ENCODE measurements at places on chromosomes 7 and 10.

GRCh38 chr7:148607151-148607661, 16.6 kb downstream of the C7orf33 start:
- no peak for DNase-seq

DNA sequence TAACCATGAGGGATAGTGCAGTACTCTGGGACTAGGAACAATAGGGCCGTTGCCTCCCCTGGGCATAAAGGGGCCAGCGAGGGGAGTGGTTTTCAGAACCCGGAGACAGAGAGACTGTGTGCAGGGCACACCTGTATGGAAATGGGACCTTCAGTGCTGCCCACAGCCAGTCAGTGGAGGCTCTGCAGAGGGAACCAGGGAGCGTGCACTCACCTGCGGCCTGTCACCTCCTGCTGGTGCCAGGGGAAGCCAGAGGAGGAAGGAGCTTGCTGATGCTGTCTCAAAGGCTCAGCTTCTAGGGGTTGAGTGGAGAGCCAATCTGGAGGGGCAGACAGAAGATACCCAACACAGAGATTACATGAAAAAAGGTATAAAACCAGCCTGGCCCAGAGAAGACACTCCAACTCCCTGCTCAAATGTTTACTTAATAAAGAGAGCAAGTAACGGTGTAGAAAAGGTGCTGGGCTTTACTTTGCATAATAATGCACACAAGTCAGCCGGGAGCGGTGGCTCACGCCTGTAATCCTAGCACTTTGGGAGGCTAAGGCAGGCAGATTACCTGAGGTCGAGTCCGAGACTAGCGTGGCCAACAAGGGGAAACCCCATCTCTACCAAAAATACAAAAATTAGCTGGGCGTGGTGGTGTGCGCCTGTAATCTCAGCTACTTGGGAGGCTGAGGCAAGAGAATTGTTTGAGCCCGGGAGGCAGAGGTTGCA, 35.5 kb upstream of the WAPL start:
- DNase-seq = no peak

DNA sequence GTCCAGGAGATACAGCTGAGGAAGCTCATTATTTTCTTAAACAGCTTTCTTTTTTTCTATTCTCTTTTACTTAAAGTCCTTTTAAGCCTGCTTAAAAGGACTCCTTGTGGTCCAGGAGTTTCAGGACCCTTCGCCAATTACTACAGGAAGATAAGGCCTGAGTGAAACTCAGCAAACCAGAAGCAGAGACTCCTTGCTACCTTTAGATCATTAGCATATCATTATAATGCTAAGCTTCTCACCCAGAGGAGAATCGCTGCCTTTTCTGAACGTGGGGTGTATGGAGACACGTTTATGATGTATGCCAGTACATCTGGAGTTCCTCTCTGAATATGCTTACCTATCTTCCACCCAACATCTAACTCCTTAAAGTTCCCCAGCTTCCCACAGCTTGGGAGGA, 47.5 kb downstream of the ANKMY2 start:
- no peak for DNase-seq

DNA sequence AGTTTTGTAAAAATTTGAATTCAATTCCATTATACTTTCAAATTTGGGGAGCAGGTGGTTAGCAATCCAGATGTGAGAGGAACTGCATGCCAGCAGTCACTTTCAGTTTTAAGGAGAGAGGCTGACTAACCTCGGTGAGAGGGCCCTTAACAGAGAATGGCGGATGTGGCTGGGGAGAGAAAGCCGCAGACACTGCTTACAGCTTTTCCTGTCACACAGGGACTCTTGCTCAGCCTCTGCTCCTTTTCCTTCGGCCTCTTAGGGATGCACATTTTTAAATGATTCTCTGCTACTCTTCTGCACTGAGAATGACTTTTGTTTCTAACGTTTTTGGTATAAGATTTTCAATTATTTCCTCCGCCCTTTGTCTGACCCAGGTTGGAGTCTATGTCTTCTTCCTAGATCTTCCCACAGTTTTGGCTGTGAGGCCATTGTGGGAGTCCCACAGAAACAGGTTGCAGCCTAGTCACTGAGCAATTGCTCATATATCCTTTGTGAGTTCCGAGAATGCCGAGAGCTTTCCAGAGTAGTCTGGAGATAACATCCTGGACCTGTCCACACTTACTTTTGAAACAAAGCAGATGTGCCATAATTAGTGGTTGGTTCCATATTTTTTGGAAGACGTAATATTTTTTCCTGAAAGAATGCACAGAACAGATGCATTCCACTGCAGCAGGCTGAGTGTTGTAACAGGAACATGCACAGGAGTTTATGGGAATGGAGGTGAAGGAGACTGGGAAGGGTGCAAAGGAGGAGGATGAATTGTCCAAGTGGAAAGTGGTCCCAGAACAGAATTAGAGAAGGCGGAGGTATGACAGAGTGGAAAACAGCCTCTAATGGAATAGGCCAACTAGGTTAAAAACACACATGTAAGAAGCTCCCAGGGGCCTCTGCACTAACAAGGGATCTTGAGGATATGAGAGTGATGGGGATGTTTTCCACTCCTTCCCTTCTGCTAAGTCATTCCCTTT, 168.0 kb upstream of the ZNF32 start:
- DNase-seq = peak; percentile 46

DNA sequence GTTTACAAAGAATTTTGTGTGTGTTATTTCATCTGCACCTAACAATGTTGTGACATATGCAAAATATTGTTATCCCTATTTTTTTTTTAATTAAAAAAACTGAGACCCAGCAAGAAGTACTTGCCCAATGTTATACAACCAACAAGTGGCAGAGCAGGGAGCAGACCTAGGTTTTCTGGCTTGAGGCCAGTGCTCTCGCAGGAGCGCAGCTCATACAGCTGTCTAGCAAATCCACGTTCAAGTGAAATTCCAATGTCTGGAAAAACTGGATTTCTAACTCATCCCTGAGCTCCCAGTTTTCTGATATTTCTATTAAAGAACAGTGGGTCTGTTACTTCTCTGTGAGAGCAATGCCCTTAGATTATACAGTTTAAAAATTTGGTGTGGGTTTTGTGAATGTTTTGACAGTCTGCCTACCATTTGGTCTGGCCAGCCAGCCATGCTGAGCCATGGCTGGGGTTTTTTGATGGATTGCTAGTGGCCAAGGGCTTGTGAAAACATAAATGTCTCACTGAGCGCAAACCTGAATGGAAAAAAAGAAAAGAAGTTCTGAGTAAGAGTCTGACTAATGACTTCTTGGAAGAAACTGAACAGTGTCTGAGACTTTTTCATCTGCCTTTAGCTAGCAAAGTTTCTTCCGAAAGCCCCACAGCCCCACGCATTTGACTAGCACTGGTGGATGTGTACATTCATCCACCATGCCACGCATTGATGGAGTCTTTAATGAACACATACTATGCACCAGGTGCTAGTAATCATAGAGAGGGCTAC, 15.4 kb upstream of the PRF1 start:
- DNase-seq = no peak

DNA sequence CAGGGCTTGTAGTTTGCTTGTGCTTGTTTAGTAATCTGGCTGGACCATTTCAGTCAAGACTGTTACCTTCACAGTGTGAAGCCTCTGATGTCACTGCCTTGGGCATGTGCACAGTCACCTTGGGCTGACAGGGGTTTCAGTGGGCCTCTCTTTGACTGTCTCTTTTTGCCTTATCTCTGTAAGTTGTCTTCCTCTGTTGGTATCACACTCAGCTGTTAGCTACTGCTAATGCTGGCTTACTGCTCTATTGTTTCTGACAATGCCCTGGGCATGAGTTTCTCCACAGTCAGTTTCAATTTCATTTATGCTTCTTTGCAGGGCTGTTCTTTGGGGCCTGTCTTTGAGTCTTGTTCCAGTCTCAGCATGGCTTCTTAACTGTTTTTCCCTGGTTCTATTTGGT, 201.9 kb upstream of the SHH start:
- no peak for DNase-seq

GRCh38 chr10:77201135-77202106, 436.2 kb downstream of the KCNMA1 start:
- no peak for DNase-seq

- peak; percentile 86 for DNase-seq
These were observed at the start of gene CHPF2 for GRCh38 chr7:151232091-151232916. TSS of gene CHPF2 (plus strand) at chr7:151232483. CDS start at chr7:151234012, 1,529 bp downstream.

DNA sequence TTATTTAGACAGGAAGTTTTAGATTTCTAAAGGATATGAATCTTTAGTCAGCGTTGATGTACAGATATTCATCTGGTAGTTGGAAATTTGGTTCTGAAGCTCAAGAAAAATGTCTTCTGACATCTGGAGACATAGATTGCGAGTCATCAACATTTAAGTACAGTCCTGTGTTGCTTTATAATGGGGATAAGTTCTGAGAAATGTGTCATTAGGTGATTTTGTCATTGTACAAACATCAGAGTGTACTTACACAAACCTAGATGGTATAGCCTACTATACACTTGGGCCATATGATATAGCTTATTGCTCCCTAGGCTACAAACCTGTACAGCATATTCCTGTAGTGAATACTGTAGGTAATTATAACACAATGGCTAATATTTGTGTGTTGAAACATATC, 49.6 kb upstream of the UBN2 start:
- no peak for DNase-seq

- DNase-seq = no peak
These were observed 647.2 kb downstream of the GRM8 start for GRCh38 chr7:126605553-126605952.

DNA sequence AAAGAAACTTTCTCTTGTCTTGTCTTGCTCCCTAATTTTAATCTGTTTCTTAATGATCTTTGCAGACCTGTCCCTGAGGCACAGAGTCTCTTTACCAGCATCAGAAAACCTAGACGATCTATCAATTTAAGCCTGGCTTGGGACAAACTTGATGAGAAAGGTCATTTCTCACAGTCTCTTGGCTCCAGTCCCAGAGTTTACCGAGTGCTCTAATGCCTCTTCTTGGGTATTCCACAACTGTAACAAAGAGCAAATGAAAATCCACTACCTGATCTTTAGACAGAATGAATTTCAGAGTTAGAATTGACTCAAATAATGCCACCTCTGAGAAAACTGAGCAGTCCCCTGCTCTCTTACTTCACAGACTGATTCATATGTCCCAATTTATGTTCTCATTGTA, 106.4 kb upstream of the DNAJB12 start:
- no peak for DNase-seq

DNA sequence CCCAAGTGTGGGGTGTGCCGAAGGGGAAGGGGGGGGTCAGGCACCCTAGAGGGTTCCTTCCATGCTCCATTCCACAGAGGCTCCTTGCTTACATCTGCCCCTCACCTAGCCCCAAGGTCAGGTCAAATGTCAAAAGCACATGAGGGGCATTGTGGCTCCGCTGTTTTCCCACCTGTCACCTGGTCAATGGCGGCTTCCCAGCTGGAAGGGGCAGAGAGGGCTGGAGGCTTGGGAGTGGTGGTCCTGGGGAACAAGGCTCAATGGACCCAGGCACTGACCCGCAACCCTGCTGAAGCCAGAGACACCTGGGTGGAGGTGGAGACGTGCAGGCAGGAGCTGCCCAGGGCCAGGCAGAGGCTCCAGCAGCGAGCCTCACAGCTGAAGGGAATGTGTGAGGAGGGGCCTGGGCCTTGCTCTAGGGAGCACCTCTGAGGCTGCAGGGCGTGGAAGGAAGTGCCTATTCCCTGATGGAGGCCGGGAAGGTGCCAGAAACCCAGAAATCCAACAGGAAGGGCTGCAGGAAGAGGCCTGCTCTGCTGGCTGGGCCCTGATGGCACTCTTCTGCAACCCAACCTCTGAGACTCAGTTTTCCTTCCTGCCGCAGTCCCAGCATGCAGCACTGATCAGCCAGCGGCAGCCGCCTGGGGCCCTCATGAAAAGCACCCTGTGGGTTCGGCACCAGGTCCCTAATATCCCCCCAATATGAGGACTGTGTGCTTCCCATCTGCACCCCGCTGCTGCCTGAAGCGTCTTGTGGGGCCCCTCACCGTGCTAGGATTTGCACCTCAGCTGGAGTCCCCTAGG, 16.0 kb downstream of the RASGEF1A start:
- no peak for DNase-seq

DNA sequence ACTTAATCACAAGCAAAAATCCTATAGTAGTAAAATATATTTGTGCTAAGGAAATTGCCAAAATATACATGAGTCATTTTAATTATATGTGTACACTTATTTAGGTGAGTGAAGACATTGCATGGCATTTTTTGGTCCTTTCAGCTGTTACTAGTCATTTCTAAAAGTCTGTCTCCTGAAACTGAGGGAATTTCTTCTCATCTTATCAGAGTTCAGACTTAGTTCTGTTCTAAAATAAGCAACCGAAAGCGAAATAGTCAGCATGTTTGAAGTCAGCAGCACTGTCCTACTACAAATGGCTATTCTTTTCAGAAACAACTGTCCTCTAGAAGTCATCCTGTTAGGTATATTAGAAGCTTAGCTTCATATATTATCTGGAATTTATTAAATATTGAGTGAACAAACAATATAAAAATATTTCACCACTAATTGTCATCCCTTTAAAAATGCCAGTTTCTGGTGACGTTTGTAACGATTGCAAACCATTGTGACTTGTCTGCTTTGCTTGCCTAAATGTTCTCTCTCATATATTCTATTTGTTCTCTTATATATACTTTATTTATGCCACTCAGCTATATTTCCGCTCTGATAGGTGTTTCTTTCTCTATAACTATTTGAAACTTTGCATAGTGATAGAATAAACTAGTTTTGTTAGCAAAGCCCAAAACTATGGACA, 227.4 kb upstream of the KAT6B start:
- DNase-seq = no peak

GRCh38 chr7:23205909-23206767, 24.3 kb downstream of the NUP42 start:
- no peak for DNase-seq

DNA sequence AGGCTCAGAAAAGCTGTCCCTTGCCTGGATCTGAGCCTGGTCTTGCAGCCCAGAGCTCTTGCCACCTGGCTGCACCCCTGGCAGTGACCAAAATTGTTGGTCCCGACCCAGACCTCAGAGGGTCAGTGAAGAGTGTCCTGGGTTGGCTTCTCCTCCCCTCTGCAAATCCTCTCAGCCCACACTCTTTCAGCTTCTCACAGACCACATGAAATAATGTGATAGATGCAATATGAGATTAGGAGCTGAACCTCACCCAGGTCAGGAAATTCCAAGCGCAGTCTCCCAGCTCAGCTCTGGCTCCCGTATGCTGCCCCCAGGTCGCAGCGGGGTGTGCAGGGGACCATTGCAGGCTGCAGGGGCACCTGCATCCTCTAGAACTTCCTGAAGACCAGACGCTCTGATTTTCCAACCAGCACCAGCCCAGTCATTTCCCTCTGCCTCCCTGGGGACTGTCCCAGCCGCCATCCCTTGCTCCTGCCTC, 19.6 kb upstream of the RET start:
- no peak for DNase-seq
